T-helper 17 cell (primary cell): ENCODE measurements at places on chromosomes 13 and 19. TPM values are rescaled to one million over a fixed set of nuclear protein-coding genes. Genes with fewer than 3 reads are reported as not detected.

GRCh38 chr13:46182491-46182877, 507 bp upstream of the LCP1 start:
- DNase-seq = no peak
- peak overlapping the region; percentile 94 for H3K4me3 ChIP-seq
- peaks cover 2% of the 10 kb centered on the region for H3K36me3 ChIP-seq
- peaks cover 58% of the 10 kb centered on the region for H3K4me1 ChIP-seq

DNA sequence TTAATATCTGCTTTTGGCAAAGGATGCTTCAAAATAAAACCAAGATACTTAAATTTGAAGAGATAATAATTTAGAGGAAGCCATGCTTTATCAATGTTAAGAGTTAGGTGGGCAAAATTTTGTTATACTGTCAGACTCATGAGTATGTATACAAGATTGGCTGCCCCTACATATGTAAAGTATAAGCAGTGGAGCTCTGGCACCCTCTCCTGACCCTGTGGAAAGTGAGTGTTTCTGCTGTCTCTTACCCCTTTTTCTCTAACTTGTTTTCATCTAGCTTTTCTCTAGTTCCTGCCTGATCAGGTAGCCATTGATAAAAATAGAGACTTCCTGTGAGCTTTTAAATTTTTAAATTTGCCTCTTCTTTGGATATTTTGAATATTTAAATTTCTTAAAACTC, 710.9 kb upstream of the SPRY2 start:
- H3K36me3 ChIP-seq = no peaks in the 10 kb centered on the region
- H3K4me1 ChIP-seq = no peaks in the 10 kb centered on the region
- no peaks in the 10 kb centered on the region for H3K27me3 ChIP-seq
- H3K27ac ChIP-seq = no peak overlapping the region

DNA sequence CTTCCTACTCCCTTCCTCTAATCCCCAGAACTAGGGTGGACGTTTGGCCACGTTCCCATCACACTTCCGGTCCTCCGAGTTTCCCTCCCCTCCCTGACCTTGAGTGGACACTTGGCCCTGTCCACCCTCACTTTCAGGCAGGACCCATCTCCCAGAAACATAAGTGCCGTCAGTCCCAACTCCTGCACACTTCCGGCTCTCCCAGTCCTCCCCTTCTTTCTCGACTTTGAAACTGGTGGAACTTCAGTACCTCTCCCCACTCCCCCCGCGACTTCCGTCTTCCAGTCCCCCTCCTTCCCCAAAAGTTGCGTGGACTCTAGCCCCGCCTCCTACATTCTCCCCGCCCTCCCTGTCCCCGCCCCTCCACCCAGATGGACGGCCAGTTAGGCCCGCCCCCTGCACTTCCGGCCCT, 278 bp upstream of the ZNF274 start:
- H3K4me3 ChIP-seq = peak overlapping the region; percentile 87
- H3K27me3 ChIP-seq = no peaks in the 10 kb centered on the region
- peaks cover 9% of the 10 kb centered on the region for H3K4me1 ChIP-seq
- DNase-seq = peak; percentile 70
- H3K36me3 ChIP-seq = peaks cover 10% of the 10 kb centered on the region

GRCh38 chr13:43732726-43733125, 54.0 kb downstream of the ENOX1 start:
- no peaks in the 10 kb centered on the region for H3K4me1 ChIP-seq
- H3K27ac ChIP-seq = no peak overlapping the region

DNA sequence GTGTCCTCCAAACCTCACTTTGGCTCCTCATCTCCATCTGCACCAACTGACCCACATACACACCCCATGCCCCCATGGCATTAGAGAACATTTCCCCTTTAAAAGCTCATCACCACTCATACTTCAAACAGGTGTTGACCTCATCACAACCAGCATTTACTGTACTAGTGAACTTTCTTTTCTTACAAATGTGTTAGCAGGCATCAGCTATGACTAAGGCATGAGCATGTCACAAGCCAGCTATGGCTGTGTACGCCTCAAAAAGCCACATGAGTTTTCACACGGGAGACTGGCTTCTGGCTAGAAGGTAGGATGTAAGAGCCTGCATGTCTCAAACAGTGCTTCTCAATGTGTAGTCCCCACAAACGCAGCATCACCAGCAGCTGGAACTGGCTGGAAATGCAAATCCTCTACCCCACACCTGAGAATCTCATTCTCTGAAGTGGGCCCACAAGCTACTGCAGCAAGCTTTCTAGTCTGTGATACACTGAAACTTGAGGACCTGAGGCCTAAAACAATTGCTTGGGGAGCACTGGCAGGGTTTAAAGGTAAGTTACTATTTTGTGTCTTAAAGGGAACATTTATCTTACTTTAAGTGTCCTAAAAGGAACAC, 66.8 kb downstream of the TUBGCP3 start:
- H3K4me1 ChIP-seq = no peaks in the 10 kb centered on the region
- DNase-seq = no peak
- no peak overlapping the region for H3K27ac ChIP-seq
- H3K27me3 ChIP-seq = no peaks in the 10 kb centered on the region
- H3K36me3 ChIP-seq = no peaks in the 10 kb centered on the region

DNA sequence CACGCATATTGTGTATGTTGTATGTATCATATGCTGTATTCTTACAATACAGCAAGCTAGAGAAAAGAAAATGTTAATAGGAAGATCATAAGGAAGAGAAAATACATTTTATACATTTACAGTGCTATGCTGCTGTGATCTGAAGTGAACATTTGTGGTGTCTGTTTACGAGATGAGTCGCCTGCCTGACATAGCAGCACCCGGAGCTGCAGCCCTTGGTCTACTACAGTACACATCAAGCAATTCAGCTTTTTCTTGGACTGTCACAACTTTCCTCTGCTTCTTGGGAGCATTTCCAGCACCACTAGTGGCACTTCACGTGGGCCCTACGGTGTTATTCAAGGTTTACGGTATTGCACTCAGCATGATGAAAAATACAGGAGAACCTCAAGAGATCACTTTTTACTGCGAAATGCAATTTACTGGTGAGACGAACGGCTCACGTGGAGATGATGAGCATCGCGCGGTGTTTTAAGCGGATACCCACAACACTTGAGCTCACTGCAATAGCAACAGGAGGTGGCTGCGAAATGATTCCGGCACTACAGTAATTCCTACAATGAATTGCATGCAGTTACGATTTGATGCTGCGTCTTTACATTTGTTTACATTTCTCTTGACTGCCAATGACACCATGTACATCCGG, 308.4 kb downstream of the FGF9 start:
- peaks cover 2% of the 10 kb centered on the region for H3K4me1 ChIP-seq
- H3K27me3 ChIP-seq = no peaks in the 10 kb centered on the region
- no peak overlapping the region for H3K27ac ChIP-seq
- H3K4me3 ChIP-seq = no peak overlapping the region

- no peak for DNase-seq
- no peak overlapping the region for H3K27ac ChIP-seq
- H3K4me3 ChIP-seq = no peak overlapping the region
- H3K36me3 ChIP-seq = peaks cover 3% of the 10 kb centered on the region
Measured at GRCh38 chr13:73063166-73063565, 4.4 kb downstream of the KLF5 start.

DNA sequence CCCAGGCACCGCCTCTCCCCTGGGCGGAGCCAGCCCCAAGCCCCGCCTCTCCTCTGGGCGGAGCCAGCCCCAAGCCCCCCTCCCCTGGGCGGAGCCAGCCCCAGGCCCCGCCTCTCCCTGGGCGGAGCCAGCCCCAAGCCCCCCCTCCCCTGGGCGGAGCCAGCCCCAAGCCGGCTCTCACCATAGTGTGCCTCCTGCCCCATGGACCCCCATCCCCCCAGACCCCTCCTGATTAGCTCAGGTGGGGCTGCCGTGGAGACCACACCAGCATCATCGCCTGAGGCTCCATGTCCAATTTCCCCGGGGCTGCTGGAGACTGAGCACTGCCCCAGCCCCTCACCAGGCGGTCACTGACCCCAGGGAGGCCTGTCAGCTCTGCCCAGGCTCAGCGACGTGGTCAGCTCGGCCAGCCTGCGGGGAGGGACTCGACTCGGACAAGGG, 4.2 kb upstream of the MADCAM1 start:
- H3K27ac ChIP-seq = no peak overlapping the region
- H3K27me3 ChIP-seq = no peaks in the 10 kb centered on the region
- no peak for DNase-seq
- H3K36me3 ChIP-seq = no peaks in the 10 kb centered on the region

- no peak for DNase-seq
- no peaks in the 10 kb centered on the region for H3K27me3 ChIP-seq
- no peak overlapping the region for H3K27ac ChIP-seq
Measured at GRCh38 chr19:49786376-49786820, 19.6 kb downstream of the AP2A1 start.

The ZNF329 gene
- total RNA-seq = 10.8 TPM

The KIR3DL1 gene
- not detected for total RNA-seq

The BEST2 gene
- total RNA-seq = not detected
